HuH-7.5 (cell line): ENCODE measurements at places on chromosomes 6 and 20.
A peak's percentile ranks its signal among the peaks of the same experiment; 100 is the strongest.

DNA sequence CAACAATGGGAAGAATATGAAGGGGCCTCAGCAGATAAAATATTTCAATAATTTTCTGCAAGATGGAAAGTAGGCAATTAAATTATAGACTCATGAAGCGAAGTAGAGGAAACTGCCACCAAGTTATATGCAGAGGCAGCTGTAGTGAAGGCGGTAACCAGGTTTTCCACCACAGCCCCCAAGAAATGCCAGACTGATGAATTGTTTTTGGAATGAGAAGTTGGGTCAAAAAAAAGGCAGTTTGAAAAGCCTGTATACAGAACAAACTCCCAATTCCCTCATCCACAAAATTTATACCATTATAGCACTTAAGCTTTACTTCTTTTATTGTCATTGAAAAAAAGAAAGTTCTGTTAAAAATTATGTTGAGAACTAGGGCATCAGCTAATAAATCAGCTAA, 45.3 kb downstream of the ELOVL4 start:
- DNase-seq, result no peak

- DNase-seq, result no peak
Observed at GRCh38 chr6:135438907-135439535, 58.5 kb downstream of the AHI1 start.

DNA sequence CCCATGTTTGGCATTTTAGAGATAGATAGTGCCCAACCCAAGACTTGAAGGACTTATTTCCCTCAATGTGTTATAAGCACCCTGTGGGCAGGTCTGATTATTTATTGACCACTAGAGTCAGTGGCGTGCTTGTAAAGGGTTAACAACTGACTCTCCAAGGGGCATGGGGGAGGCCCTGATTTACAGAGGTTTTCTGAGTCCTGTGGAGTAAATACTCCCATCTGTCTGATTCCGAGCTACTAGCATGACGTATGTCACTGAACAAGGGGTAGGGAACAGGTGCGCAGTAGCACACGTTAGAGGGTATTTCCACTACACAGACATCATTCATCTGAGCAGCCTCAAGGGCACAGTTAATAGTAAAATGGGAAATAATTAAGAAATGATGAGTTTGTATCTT, 17.4 kb upstream of the TRAM2 start:
- DNase-seq, result no peak

- DNase-seq, result no peak
Observed at GRCh38 chr20:58876437-58876836, 23.9 kb downstream of the GNAS start.

- no peak for DNase-seq
Observed at GRCh38 chr6:39276379-39276995, 37.7 kb downstream of the KCNK17 start.

DNA sequence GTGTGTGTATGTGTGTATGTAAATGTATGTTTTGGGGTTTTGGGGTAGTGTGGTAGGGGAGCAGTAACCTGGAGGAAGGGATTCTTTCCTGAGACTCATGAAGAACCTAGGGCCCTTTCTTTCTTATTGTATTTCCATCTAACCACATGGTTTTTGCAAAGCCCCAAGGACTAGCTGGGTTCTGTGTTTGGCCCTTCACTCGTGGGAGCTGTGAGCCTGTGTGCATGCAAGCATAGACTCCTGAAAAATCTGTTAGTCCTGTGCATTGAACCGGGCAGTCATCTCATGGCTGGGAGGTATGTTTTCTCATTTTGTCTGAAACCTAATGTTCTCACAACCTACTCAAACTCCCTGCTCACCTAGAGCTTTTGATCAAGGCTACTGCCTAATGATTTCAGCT, 219.1 kb downstream of the PHACTR1 start:
- no peak for DNase-seq

GRCh38 chr6:151376440-151376839, 14.9 kb downstream of the ZBTB2 start:
- no peak for DNase-seq

DNA sequence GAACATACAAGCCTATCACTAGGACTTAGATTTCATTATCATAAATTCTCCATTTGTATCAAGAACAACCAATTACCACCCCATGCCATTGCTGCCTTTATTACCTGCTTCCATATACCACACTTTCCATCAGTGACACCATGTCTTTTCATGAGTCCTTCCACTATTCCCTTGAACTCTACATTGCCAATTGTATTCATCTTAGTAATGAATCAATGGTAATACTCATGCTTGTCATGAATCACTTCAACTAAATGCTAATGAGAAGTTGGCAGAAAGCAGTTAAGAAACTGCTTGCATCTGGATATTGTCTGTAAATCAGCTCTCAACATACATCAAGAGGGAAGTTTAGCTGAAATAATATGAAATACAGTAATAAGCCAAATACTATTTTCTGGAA, 61.2 kb upstream of the RNF217 start:
- no peak for DNase-seq

DNA sequence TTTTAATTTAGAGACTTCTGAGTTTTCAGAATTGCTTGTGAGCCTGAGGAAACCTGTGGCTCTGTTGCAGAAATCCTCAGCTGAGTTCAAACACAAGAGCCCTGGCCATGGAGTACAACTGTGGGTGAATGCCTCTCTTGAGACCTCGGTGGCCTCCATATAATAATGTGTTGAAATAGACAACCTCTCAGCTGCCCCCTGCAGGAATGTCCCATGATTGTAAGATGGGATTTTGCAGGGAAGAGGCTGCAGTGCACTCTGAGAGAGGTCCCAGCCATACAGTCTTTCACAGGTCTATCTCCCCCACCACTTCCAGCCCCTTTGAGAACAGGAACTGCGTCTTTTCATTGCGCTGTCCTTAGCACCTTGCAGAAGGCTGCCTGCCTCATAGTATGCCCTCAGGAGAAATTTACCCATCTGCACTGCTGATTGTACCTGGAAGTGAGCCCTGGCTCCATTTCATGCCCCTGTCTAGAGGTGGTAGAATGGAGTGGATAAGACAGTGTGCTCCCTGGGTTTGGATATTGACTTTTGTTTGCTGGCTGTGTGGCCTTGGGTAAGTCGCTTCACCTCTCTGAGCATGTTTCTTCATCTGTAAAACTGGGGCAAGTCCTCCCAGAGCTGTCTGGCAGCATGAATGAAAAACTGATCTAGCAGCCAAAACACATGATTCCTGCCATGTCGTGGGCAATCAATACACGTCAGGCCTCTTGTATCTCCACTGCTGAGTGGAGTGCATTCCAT, 16.8 kb upstream of the CDH22 start:
- peak; percentile 51 for DNase-seq
